PC-9 (cell line): ENCODE measurements at places on chromosomes 3 and 15. TPM values are rescaled to one million over a fixed set of nuclear protein-coding genes. Genes with fewer than 3 reads are reported as not detected.

- H3K27me3 ChIP-seq, result peaks cover 42% of the 10 kb centered on the region
- H3K36me3 ChIP-seq, result no peaks in the 10 kb centered on the region
- H3K27ac ChIP-seq, result no peak overlapping the region
Measured at GRCh38 chr15:31148297-31149087, 47.0 kb upstream of the TRPM1 start.

GRCh38 chr3:49026536-49026935 lies 2.7 kb downstream of the IMPDH2 start:
- H3K4me3 ChIP-seq, result no peak overlapping the region
- DNase-seq, result no peak
- peaks cover 14% of the 10 kb centered on the region; the same call in 1 of the 2 replicates for H3K36me3 ChIP-seq
- H3K4me1 ChIP-seq, result peaks cover 19% of the 10 kb centered on the region
- no peak overlapping the region for H3K27ac ChIP-seq

DNA sequence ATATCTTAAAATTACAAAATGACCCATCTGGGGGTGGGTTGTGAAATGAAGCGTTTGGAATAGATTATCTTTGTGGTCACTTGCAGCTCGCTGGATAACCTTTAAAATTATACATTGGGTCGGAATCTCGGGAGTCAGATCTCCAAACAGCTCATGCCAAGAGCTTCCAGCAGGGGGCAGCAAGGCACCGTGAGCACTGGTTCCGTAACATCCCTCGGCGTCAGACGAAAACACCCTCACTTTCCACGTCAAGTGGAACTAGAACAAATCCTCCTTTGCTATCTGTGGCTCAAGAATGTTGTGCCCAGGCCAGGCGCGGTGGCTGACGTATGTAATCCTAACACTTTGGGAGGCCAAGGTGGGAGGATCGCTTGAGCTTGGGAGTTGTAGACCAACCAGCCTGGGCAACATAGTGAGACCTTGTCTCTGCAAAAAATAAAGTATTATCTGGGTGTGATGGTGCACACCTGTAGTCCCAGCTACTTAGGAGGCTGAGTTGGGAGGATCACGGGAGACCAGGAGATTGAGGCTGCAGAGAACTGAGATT lies 31.1 kb downstream of the UMPS start:
- peaks cover 13% of the 10 kb centered on the region for H3K4me1 ChIP-seq
- H3K27me3 ChIP-seq, result no peaks in the 10 kb centered on the region
- H3K4me3 ChIP-seq, result no peak overlapping the region
- DNase-seq, result peak; percentile 55
- H3K27ac ChIP-seq, result no peak overlapping the region
- H3K36me3 ChIP-seq, result peaks cover 5% of the 10 kb centered on the region; the same call in 1 of the 2 replicates

GRCh38 chr15:59371458-59372351 lies 966 bp downstream of the MYO1E start:
- DNase-seq, result peak; percentile 65
- H3K27ac ChIP-seq, result peak overlapping the region; percentile 89
- no peaks in the 10 kb centered on the region; the same call in 1 of the 2 replicates for H3K36me3 ChIP-seq
- peaks cover 39% of the 10 kb centered on the region for H3K4me1 ChIP-seq
- no peaks in the 10 kb centered on the region for H3K27me3 ChIP-seq
- H3K4me3 ChIP-seq, result peak overlapping the region; percentile 97

GRCh38 chr3:132606085-132606484 lies 9.0 kb downstream of the ACKR4 start:
- no peak overlapping the region for H3K27ac ChIP-seq
- no peaks in the 10 kb centered on the region for H3K36me3 ChIP-seq
- no peak for DNase-seq
- no peaks in the 10 kb centered on the region for H3K4me1 ChIP-seq
- no peaks in the 10 kb centered on the region for H3K27me3 ChIP-seq
- no peak overlapping the region for H3K4me3 ChIP-seq

DNA sequence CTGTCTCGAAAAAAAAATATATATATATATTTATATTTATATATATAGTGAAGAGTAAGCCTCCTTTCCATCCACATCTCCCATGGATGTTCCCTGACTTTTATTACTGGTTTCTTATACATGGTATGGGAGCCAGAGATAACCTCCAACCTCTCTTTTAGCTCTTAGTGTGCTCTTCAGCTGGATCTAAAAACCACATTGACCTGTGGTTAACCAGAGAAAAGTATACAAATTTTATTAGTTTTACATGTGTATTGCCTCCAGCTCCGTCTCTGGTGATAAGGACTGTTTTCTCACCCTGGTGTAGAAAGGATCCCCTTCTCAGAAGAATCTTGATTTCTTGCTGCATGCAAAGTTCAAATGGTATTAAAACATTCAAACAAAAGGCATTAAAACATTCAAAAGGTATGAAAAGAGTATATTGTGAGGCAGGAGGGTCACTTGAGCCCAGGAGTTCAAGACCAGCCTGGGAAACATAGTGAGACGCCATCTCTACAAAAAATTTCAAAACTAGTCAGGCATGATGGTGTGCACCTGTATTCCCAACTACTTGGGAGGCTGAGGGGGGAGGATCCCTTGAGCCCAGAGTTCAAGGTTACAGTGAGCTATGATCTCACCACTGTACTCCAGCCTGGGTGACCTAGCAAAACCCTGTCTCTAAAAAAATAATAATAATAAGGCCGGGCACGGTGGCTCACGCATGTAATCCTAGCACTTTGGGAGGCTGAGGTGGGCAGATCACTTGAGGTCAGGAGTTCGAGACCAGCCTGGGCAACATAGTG lies 13.5 kb upstream of the TTBK2 start:
- no peaks in the 10 kb centered on the region for H3K4me1 ChIP-seq
- H3K27ac ChIP-seq, result no peak overlapping the region
- DNase-seq, result peak; percentile 33
- no peaks in the 10 kb centered on the region for H3K36me3 ChIP-seq

GRCh38 chr3:69925506-69925905 lies 74.0 kb upstream of the SAMMSON start:
- no peak overlapping the region for H3K27ac ChIP-seq
- DNase-seq, result no peak
- no peaks in the 10 kb centered on the region for H3K4me1 ChIP-seq

GRCh38 chr3:13748276-13748879 lies 131.5 kb downstream of the WNT7A start:
- DNase-seq, result no peak
- no peaks in the 10 kb centered on the region for H3K27me3 ChIP-seq
- no peak overlapping the region for H3K4me3 ChIP-seq
- H3K4me1 ChIP-seq, result no peaks in the 10 kb centered on the region

DNA sequence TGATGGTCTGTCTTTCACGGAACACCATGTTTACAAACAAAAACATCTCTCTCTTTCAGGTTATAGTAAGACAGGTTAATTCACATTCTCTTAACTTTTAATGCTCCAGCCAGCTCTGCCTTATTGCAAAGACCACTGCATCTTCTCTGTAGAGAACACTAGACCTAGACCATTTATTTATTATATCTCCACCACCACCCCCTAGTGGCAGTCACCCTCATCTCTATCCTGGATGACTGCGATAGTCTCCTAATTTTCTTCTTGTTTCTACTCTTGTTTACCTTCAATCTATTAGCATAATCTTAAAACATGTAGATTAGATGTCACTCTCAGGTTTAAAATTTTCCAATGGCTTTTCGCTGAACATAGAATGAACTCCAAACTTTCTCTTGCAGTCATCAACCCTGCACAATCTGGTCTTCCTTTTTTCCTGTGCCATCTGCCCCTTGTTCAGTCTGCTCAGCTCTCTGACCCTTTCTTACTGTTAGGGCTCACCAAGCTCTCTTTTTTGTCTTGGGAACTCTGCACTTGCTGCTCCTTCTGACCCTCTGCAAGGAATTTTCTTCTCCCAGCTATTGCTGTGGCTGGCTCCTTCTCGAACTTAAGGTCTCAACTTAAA lies 155.6 kb downstream of the SQOR start:
- DNase-seq, result no peak
- H3K4me3 ChIP-seq, result no peak overlapping the region
- H3K27ac ChIP-seq, result no peak overlapping the region
- no peaks in the 10 kb centered on the region for H3K27me3 ChIP-seq

GRCh38 chr15:31396881-31397560 lies 70.4 kb downstream of the KLF13 start:
- H3K4me1 ChIP-seq, result no peaks in the 10 kb centered on the region
- peaks cover 26% of the 10 kb centered on the region; the same call in 1 of the 2 replicates for H3K27me3 ChIP-seq
- H3K36me3 ChIP-seq, result no peaks in the 10 kb centered on the region
- DNase-seq, result no peak

DNA sequence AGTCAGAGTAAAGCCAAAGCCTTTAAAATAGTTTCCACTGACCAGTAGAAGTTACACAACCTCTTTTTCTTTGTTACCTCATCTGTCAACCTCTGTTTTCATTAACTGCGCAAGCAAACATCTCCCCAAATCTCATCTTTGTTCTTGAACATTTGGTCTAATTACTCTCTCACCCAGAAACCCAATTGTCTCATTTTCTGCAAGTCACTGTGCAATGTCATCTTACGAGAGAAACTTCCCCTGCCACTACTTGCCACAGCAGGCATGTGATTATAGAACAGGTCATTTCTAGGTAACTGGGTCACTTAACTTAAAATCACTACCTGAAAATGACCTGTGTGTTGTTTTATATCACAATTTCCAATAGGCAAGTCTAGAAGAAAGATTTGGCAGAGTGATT lies 159.4 kb downstream of the SI start:
- no peak for DNase-seq
- H3K27ac ChIP-seq, result no peak overlapping the region
- H3K27me3 ChIP-seq, result no peaks in the 10 kb centered on the region
- H3K36me3 ChIP-seq, result no peaks in the 10 kb centered on the region

GRCh38 chr3:114839476-114839875 lies 307.6 kb downstream of the ZBTB20 start:
- no peaks in the 10 kb centered on the region for H3K4me1 ChIP-seq
- no peaks in the 10 kb centered on the region for H3K27me3 ChIP-seq
- DNase-seq, result no peak
- H3K4me3 ChIP-seq, result no peak overlapping the region

- peak overlapping the region; percentile 74; the same call in 1 of the 2 replicates for H3K27ac ChIP-seq
- peaks cover 27% of the 10 kb centered on the region for H3K4me1 ChIP-seq
- no peak for DNase-seq
Measured at GRCh38 chr15:79003896-79004295, 59.0 kb upstream of the CTSH start.

- peaks cover 23% of the 10 kb centered on the region for H3K4me1 ChIP-seq
- no peaks in the 10 kb centered on the region for H3K27me3 ChIP-seq
- no peak overlapping the region for H3K4me3 ChIP-seq
- no peak for DNase-seq
Measured at GRCh38 chr3:11300970-11301369, 28.8 kb downstream of the ATG7 start.

DNA sequence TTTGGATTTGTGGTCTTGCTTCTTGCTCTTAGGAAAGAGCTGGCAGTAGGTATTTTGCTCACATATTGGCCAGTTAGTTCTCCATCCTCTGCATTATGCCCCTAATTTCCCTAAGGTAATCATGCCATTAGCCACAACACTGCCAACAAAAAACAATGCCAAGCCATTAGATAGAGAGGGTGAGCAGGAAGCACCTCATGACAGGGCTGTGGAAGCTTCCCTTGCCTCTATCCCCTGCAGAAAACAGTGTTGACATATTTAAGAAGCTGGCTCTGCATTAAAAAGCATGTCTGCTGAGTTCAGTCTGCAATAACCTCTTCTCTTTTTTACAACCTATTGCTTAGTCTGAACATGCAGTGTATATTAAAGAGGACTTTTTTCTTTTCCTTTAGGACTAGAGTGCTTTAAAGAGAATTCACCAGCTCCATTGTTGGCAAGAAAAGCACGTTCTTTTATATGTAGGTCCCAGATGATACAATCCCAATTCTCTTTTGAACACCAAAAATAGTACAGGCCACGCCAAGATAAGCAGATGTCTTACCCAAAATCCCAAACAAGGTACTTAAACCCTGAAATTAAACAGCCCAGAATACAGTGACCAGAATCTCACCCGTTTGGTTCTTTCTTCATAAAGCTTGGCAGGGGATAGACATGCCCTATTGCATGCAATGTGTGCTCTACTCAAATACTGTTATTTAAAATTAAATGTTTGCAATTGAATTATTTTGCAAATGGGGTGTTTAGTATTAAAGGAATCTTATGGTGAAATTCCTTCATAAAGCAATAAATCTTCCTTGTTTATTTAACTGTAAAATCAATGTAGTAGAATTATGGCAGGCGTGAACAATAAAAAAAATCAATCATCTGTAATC lies 93.7 kb upstream of the UBE3A start:
- no peak overlapping the region for H3K4me3 ChIP-seq
- H3K27me3 ChIP-seq, result 0 out of 2 replicates have a peak, but pooled peaks cover 3% of the 10 kb centered on the region
- H3K27ac ChIP-seq, result no peak overlapping the region
- no peaks in the 10 kb centered on the region for H3K36me3 ChIP-seq

GRCh38 chr15:85717212-85717611 lies 77.5 kb downstream of the KLHL25 start:
- no peaks in the 10 kb centered on the region for H3K4me1 ChIP-seq
- no peaks in the 10 kb centered on the region for H3K27me3 ChIP-seq
- no peak for DNase-seq
- no peak overlapping the region for H3K4me3 ChIP-seq
- H3K36me3 ChIP-seq, result peaks cover 27% of the 10 kb centered on the region; the same call in 1 of the 2 replicates
- H3K27ac ChIP-seq, result no peak overlapping the region

- H3K27ac ChIP-seq, result no peak overlapping the region
- no peaks in the 10 kb centered on the region for H3K36me3 ChIP-seq
- no peak overlapping the region for H3K4me3 ChIP-seq
- no peak for DNase-seq
- H3K4me1 ChIP-seq, result no peaks in the 10 kb centered on the region
Measured at GRCh38 chr3:134904776-134905646, 110.0 kb downstream of the EPHB1 start.

DNA sequence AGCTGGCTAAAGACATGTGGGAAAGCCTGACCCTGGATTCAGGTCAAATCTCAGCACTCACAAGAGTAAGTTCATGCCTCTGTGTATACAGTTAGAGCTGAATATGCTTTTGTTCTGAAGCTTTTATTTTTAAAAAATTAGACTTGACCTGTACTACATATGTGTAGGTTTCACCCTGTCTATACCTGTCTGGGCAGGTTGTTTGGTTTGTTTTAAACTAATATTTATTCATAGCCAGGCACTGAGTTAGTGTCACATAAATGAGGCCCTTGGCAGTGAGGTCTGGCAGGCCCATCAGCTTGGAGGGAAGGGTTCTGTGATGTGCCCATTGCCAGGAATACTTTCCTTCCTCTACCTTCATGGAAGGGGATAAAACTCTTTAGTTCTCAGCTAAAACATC lies 1.9 kb downstream of the DNAJA4 start:
- no peak overlapping the region for H3K27ac ChIP-seq
- DNase-seq, result no peak
- no peak overlapping the region for H3K4me3 ChIP-seq
- no peaks in the 10 kb centered on the region for H3K36me3 ChIP-seq
- no peaks in the 10 kb centered on the region for H3K27me3 ChIP-seq
- no peaks in the 10 kb centered on the region for H3K4me1 ChIP-seq

Gene KBTBD13
- not detected in 2 replicates for total RNA-seq

Gene PARP14
- total RNA-seq, result 31.6 and 33.3 TPM in 2 replicates

Gene GOLGA6B
- 0.22 TPM in 1 of 2 replicates, not detected in the other for total RNA-seq

Gene GOLGA6L9
- total RNA-seq, result 3.8 and 5.2 TPM in 2 replicates

Gene MAP3K13
- 42.2 and 65.5 TPM in 2 replicates for total RNA-seq

Gene TM4SF1
- 146 and 225 TPM in 2 replicates for total RNA-seq

Gene ANKRD34C
- total RNA-seq, result not detected in 2 replicates

Gene ITIH1
- total RNA-seq, result not detected in 2 replicates

Gene GPR27
- total RNA-seq, result not detected in 2 replicates

Gene COL8A1
- total RNA-seq, result 6.6 and 8.1 TPM in 2 replicates

Gene WWTR1
- total RNA-seq, result 73.5 and 85.3 TPM in 2 replicates

Gene KNG1
- total RNA-seq, result not detected in 2 replicates

Gene DUOXA1
- 0.33 and 0.75 TPM in 2 replicates for total RNA-seq

Gene CCR9
- total RNA-seq, result not detected in 2 replicates
